ENCODE measurements at places on chromosomes 4 and X.

GRCh38 chr4:105909787-105910281, 14.6 kb downstream of the NPNT start:
- DNase-seq = no peak

GRCh38 chr4:105472871-105473323, 965 bp downstream of the PPA2 start:
- DNase-seq = no peak

DNA sequence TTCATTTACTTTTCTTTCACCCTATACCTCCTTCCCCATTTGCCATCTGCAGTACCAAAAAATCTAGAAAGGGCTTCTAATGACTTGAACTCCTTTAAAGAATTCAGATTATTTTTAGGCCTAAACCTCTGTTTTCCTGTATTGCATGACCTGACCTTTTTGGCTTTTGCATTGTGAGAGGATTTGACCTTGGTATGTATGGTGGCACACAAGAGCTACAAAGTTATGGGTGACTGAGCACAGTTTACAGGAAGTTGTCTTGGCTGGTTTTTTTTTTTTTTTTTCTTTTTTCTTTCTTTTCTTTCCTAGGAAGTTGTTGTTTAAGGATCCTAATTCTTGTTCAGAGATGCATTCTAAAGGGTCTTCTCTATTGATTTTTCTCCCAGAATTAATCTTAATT, 32.0 kb upstream of the MTMR8 start:
- no peak for DNase-seq

DNA sequence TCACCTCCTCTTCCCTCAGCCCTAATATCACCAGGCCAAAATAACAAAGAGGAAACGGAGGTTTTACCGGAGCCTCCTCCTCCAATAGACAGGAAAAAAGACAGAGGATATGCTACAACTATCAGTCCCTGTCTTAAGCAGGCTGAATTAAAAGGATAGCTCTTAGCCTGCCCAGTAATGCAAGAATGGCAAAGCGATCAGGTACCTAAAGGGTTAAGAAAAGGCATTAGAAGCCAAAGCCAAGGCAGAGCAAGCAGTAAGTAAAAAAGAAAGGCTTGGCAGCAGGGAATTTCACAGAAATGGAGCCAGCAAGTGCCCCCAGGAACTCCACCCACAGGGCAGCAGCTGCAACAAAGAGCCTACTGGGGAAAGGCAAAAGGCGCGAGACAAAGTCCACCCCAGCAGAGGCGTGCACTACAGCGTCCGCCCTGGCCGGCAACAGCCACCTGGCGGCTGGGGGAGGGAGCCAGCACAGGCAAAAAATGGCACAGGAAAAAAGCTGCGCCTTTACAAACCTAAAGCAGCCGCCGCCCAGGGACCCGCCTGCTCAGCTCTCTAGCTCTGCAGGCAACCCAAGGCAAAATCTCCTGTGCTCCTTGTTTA, 220.6 kb upstream of the ZC4H2 start:
- DNase-seq = no peak

GRCh38 chr4:81256059-81256970, 41.3 kb upstream of the PRKG2 start:
- DNase-seq = no peak

GRCh38 chr4:34108391-34108790, 2135.9 kb downstream of the ARAP2 start:
- no peak for DNase-seq

DNA sequence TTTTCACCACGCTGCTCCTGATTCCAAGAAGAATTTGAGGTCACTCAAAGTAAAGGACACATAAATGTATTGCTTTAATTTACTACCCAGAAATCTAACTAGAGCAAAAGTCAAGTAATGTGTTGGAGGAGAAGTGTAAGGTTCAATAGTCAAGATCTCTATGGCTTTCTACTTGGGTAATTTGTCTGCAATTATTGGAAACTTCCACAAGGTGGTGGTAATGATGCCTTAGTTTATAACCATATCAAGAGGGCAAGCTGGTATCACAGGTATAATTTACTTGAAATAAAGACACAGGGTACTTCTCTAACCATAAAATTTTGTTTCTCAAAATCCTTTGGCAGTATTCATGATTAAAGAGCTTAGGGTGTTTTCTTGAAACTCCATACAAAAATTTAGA, 10.2 kb upstream of the GRIA3 start:
- no peak for DNase-seq

GRCh38 chr4:79897174-79897573, 175.9 kb downstream of the ANTXR2 start:
- no peak for DNase-seq

DNA sequence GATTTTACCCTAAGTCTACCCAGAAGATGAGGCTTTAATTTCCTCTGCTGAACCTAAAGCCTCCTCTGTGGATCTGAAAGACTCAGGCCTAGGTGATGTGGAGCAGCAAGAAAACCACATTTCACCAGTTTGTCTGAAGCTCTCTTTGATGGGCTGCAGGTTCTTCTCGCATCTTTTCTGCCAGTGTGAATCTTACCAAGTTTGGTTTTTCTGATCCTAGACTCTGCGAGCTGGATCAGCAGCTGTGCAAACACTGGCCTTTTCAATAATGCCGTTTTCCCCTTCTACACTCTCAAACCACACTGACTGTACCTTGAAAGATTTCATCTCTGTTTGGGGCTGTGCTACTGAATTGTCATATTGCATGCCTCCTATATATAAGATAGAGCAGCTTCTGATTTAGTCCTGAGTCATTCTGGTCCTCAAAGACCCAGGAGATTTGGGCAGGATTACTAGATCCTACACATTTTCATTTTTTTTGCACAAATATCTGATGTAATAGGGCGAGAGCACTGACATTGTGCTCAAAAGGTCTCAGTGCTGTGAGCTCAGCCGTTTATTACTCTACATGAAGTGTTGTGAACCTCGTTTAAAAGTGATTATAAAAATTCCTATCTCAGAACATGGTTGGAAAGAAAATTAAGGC, 133.6 kb upstream of the FAM9C start:
- no peak for DNase-seq

DNA sequence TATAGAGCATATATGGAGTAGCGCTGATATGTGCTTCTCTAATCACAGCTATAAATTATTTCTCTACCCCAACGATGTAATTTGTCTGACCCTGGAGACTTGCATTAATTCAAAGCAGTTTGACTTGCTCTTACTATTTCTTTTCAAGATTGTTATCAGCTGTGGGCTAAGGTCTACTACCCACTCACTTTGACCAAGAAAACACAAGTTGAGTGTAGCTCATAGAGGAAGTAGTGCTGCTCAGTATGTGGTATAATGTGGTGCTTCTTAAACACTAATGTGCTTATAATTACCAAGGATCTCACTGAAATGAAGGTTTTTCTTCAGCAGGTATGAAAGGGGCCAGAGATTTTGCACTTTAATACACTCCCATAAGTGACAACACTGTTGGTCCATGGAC, 70.1 kb downstream of the INPP4B start:
- DNase-seq = no peak

GRCh38 chrX:134023851-134024281, 38.5 kb upstream of the GPC3 start:
- DNase-seq = no peak

DNA sequence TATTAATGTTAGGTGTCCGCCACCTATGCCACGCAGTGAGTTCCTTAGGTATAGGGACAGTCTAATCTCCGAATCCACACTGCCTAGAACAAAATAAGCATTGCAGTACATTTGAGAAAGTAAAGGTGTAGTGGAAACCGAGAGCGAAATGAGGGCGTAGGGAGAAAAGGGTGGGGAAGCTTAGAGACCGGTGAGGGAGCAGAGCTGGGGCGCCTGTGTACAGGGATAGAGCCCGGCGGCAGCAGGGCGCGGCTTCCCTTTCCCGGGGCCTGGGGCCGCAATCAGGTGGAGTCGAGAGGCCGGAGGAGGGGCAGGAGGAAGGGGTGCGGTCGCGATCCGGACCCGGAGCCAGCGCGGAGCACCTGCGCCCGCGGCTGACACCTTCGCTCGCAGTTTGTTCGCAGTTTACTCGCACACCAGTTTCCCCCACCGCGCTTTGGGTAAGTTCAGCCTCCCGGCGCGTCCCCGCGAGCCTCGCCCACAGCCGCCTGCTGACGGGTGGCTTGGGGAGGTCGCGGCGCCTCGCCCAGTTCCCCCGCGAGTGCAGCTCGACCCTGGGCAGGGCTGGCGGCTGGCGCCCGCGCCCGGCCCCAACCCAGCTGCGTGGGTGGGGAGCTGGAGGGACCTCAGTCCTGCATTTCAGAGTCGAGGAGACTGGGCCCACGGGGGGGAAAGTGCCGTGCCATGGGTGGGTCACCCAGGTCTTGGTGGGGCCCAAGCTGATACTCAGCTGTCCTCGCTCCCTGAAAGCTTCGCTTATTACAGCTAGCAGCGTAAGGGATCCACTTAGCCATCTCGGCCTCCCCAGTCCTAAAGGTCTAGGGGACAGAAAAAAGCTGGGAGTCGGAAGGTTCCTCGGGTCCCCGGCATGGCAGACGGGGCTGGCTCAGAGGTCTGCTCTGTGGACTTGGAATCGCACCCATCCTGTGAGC, at the start of gene ANXA3:
TSS of gene ANXA3 (plus strand) at position 351 of the 932 bp plus-strand sequence. CDS start 2,704 bp downstream, outside the sequence.
- peak; percentile 8 for DNase-seq

- no peak for DNase-seq
These were observed 453.9 kb downstream of the PDHA2 start for GRCh38 chr4:96293806-96294205.

DNA sequence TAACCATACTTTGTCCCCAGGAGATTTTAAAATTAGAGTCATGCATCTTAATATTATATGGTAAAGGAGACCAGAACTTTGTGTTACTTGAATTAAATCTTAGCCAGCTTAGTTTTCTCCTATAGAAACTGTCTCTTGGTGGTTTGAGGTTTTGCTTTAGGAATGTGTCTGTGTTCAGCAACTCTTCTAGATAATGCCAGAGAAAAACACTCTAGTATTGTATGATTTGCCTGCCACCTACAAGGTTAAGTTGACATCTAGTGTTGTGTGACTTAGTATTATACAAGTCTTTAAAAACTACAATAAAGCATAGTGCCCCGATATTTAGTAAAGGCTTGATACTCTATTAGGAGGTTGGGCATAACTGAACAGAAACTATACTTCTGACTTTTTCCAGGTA, 2.1 kb downstream of the UGT8 start:
- DNase-seq = no peak

DNA sequence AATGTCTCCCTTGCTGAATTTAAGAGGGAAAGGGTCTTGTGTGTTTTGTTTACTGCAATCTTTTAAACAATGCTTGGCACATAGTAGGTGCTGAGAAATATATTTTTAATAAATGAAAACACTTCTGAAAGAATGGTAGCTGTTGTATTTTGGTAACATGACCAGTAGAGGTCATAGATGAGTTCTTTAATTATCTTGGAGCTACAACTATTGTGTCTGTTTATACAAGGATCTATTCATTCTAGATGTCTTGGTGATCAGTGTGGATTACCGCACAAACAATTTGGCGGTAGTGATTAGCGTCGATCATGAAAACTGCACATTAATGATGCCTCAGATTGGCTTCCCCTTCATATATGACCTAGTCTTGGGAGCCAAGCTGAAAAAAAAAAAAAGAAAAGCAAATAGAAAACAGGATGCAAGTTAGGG, 21.4 kb upstream of the SCRG1 start:
- DNase-seq = no peak

DNA sequence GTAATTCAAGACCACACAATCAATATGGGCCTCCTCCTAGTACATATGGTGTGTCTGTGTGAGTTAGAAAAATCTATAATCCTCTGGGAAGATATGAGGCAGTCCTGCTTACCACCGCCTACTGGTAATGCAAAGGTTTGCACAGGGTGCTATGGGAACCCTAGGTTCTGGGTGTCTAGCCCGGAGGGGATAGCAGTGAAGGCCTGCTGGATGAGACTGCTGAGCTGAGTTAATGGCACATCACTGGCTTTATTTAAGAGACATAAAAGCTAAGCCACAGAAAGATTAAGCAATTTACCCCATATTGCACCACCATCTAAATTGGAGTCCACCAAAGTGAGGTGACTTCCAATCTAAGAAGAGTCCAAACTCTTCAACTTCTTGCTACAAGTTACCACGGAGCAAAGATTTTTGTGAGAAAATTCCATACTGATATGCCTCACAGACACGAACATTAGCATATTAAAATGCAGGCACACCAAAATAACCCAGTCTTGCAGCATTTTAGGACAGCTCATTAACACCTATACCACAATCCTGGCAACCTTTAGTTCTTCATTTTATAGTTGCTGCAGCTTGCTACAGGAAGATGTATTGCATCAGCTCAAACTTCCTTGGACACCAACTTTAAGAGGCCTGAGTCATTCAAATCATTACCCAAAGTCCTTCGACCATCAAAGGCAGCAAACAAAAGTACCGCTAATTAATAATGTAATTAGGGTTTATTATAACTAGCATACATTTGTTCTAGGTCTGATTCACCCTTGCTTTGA, 13.7 kb downstream of the DGKK start:
- DNase-seq = no peak

GRCh38 chrX:37692918-37693317, 7.3 kb downstream of the XK start:
- DNase-seq = no peak

DNA sequence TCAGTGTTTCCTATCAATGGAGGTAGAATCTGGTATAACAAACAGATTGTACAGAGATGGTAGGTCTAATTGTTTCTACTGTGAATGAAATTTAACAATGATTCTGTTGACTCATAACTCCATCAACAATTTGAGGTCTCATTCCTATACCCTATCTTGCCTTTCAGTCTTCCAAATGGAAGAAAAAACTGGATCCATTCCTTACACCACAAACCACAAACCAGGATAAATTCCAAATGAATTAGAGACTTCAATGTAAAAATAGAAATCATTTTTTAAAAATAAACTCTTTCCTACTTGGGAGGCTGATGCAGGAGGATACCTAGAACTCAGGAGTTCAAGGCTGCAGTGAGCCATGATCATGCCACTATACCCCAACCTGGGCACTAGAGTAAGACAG, 114.4 kb upstream of the WDR44 start:
- no peak for DNase-seq

DNA sequence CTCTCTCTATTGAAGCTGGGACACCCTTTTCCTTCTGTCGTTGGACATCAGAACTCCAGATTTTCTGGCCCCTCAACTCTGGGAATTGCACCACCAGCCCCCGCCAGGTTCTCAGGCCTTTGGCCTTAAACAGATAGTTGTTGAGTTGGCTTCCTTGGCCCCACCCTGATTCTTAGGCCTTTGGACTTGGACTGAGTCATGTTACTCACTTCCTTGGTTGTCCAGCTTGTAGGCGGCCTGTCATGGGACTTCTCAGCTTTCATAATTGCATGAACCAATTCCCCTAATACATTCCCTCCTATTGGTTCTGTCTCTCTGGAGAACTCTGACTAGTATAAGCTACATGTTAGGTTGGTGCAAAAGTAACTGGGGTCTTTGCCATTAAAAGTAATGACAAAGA, 195.7 kb downstream of the GPAT3 start:
- no peak for DNase-seq

DNA sequence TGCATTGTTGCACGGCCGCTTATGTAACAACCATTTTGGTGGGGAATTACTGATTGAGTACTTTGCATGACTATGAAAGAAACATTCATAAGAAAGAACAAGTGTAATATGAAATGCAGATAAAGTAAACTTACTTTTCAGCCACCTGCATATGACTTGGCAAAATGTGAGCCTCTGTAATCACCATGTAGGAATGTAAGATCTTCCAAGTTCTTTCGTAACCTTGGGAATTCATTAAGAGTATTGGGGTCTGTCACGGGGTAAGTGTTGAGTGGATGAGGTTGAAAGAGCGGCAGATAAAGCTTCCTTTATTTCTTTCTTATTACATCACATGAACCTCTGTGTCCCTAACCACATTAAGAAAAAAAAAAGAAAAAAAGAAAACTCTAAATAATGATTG, 348.5 kb upstream of the NR3C2 start:
- DNase-seq = no peak
